Stimulated activated CD4-positive, alpha-beta T cell treated with anti-CD3 and anti-CD28 coated beads, Interleukin-4, amount 100 ng/mL, for 1 hour (primary cell): ENCODE measurements at places on chromosomes 12 and 14.

GRCh38 chr12:52082026-52082668, 2.6 kb downstream of the SMIM41 start:
- DNase-seq: no peak

- DNase-seq: no peak
Observed at GRCh38 chr12:47867495-47867941, 37.3 kb downstream of the VDR start.

GRCh38 chr14:33714527-33715226, 236.2 kb downstream of the EGLN3 start:
- DNase-seq: no peak

DNA sequence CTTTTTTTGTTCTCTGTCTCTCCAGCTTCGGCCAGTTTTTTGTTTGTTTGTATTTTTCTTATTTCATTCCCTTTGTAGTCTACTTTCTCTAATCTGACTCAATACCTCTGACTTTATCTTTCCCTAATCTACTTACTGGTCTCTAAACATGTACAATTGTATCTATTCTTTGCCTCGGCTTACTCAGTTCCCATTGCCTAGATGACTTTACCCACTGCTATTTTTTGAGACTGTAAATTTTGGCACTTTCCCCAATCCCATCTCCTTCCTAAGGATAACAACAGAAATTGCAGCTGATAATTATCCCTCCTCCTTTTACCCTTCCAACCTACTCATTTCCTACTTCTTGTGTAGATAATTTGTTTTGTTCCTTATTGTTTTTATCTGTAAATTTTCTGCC, 511.1 kb downstream of the RPL10L start:
- DNase-seq: no peak

GRCh38 chr12:26979733-26980132, 34.5 kb downstream of the TM7SF3 start:
- no peak for DNase-seq
